ENCODE measurements at places on chromosomes 6 and 20.

- DNase-seq: peak; percentile 44
Observed at GRCh38 chr6:134983823-134984222, 33.9 kb upstream of the ALDH8A1 start.

DNA sequence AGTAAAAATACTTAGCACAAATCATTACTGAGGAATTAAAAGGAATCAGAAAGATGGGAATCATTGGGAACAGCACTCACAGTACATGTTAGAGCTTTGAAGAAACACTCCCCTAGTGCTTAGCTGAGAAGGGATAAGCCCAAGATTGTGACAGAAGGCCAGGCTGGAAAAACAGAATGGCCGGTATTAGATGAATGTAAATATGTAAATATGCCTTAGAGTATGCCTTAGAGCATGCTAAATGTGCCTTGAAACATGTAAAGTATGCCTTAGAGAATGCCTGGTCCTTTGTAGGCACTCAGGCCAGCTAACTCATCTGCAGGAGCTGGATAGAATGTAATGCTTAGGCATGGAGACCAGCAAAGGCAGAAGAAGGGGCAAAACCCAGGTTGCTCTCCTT, 10.6 kb upstream of the TENT5A start:
- DNase-seq: no peak

DNA sequence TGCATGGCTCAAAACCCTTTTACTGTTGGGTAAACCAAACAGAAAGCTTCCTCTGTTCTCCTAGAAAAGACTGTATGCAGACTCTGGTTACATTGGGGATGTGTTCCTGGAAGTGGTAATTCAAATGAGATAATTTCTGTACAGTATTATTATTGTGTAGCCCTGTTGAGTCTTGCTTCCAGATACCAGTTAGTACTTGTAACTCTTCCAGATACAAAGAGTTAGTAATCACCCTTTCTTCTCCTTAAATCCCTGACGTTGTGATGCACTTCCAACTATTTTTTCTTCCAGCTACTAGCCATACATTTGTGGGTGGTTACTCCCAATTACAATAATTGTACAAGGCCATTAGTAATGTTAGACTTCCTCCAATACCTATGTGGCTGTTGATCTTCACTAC, 42.3 kb upstream of the GRIK2 start:
- no peak for DNase-seq

- DNase-seq: no peak
Observed at GRCh38 chr6:168153553-168153952, 74.5 kb upstream of the FRMD1 start.

- DNase-seq: no peak
Observed at GRCh38 chr20:1278993-1279392, 12.9 kb downstream of the SNPH start.

GRCh38 chr6:18138906-18139305, 16.0 kb downstream of the TPMT start:
- no peak for DNase-seq

GRCh38 chr6:163711615-163712565, 297.4 kb downstream of the QKI start:
- no peak for DNase-seq

GRCh38 chr20:48682529-48683363, 145.1 kb downstream of the PREX1 start:
- no peak for DNase-seq

GRCh38 chr6:117684749-117685148, 9.5 kb downstream of the NUS1 start:
- no peak for DNase-seq

DNA sequence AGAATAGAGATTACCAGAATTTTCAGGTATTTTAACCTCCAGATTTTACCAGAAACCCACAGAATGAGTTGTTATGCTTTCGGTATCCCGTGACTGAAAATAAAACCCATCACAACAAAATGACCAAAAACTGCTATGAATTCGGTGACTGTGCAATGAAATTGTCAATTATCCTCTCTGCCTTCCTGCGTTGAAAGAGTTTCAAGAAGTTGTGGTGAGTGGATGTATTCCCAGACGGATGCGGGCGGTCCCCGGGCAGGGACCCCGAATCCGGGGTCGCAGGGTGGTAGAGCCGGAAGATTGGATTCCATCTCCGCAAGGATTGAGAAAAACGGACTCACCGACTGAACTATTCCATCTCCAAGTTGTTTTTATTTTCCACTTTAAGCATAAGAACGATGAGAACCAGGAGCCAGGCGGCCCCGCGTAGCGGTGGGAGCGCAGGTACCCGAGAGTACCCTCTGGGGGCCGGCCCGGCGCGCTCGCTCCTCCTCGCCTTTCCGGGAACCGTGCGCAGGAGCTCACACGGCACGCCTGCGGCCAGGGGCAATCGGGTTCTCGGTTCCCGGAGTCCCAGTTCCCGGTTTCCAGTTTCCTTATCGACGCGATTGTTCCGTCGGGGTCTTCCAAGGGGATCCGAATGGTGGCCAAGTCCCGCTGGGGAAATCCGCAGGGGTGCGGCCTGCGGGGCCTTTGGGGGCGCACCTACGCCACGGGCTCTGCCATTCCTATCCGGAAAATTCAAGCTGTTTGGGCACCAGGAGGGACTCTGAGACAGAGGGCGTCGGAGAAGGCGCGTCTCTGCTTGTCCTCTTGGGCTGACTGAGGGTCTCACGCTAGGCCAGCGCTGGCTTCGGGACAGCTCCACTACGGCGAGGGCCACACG, 104.9 kb upstream of the PRDM1 start:
- peak; percentile 88 for DNase-seq

- no peak for DNase-seq
Observed at GRCh38 chr6:128117916-128118315, 217.1 kb upstream of the THEMIS start.

DNA sequence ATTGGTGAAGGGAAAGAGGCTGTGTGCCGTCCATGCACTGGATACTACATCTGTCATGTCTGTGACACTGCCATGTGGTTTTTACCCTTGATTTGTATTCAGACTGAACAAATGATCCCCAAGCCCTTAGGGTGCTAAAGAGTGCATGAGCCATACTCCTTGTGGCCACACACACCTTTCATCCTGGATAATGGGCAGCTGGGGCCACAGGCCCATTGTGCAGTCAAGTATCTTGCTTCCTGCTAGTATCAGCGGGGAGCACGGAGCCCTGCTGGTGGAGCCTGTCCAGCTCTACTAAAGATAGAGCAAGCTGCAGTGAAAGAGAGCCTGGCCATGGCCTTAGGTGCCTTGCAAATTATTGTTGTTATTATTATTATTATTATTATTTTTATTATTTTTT, 75.1 kb downstream of the SLX4IP start:
- no peak for DNase-seq

DNA sequence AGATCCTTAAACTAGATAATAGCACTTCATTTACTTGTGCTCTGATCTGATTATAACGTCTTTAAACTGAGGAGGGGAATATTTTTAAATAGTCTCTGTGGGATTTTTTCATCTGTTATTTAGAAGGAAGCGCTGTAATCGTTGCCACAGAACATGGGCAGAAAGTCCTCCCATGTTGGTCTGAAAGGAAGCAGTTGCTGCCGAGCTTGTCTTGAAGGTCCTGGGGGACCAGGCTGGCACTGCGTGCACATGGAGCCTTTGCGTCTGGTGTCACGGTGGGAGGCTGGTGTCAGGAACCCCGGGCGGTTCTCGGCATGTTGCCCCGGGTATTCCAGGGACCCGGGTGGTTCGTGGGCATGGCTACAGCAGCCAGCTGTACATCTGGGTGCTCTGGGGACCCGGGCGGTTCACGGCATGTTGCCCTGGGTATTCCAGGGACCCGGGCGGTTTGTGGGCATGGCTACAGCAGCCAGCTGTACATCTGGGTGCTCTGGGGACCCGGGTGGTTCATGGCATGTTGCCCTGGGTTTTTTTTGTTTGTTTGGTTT, 11.5 kb downstream of the TPD52L2 start:
- no peak for DNase-seq

GRCh38 chr6:36650848-36651478, 27.6 kb upstream of the CDKN1A start:
- DNase-seq: no peak

GRCh38 chr6:148513145-148514071, 170.8 kb downstream of the SASH1 start:
- no peak for DNase-seq

GRCh38 chr6:100379386-100379785, 85.3 kb downstream of the SIM1 start:
- no peak for DNase-seq

DNA sequence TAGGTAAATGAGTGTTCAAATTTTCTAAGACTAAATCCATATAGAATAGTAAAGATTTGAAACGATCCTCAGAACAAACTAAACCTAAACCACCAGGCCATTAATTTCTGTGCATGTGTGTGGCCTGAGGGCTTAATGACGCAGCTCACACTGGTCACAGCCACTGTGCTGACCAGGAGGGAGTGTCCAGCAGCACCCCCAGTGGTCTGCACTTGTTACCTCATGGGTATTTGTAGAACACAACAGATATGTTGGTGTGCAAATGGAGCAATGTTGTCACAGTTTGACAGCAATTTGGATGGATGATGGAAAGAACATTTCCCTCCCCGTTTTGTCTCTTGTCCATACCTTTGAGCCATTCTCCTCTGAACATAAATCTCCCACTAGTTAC, 122.4 kb upstream of the EXOC2 start:
- no peak for DNase-seq

GRCh38 chr20:32967961-32968457, 36.2 kb downstream of the SUN5 start:
- no peak for DNase-seq

- DNase-seq: no peak
Observed at GRCh38 chr6:89161326-89162046, 15.6 kb downstream of the PM20D2 start.

DNA sequence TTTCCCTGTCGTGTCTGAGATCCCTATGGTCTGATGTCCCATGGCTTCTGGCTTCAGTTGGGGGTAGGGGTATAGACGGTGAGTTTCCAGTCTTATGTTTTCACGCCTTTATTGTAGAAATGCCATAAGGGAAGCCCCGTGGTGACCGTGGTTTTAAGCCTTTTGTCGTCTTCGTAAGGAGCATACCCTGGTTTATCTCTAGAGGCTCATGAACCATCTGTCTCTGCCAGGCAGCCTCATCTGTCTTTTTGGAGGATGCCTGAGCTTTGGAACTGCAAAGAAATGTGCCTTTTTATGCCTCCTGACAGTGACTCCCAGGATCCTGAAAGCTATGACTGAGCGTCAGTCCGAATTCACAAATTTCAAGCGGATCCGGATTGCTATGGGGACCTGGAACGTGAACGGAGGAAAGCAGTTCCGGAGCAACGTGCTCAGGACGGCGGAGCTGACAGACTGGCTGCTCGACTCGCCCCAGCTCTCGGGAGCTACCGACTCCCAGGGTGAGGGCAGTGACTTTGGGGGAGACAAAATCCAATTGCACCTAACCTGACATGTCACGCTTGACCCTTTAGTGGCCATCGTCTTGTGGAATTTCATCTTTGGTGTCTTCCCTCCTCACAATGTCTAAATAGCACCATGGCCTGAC, 84.6 kb downstream of the SYNJ2 start:
- DNase-seq: no peak

DNA sequence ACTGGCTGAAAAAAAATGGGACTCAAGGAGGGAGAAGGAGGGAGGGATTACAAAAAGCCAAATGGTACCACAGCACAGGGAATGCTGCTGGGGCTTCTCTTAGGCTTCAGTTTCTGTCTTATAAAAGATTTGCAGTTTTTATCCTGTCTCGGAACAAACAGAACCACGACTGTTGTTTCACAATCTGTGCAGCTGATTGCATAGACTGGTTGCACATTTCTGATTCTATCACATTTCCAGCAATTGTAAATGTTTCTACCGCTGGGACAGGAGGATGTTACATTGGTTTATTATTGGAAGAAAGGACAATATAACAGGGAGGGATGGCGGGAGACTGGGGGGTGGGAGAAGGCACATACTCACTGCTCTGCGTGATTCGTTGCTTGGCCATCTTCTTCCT, 73.5 kb upstream of the ARID1B start:
- DNase-seq: no peak

GRCh38 chr6:40762981-40763380, 175.8 kb upstream of the LRFN2 start:
- DNase-seq: no peak

GRCh38 chr6:115667478-115668026, 393.1 kb downstream of the FRK start:
- DNase-seq: no peak

DNA sequence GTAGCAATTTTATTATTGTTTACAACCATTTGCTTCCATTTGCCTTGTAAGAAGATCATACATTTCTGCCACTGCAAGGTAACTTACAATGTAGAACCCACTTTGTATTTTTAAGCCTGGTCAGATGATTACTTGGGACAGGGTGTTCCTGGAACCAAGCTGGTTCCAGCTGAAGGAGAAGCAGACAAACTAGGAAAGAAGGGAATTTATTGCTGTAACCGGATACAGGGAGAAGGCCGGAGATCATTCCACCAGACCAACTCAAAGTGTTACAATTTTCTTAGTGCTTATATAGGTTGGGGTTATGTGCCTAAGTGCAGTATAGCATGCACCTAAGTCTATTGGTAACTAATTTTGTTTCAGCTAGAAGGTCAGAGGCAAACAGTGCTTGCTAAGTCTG, 104.4 kb downstream of the MANEA start:
- DNase-seq: no peak

- no peak for DNase-seq
Observed at GRCh38 chr6:151018911-151019782, 153.6 kb downstream of the MTHFD1L start.

DNA sequence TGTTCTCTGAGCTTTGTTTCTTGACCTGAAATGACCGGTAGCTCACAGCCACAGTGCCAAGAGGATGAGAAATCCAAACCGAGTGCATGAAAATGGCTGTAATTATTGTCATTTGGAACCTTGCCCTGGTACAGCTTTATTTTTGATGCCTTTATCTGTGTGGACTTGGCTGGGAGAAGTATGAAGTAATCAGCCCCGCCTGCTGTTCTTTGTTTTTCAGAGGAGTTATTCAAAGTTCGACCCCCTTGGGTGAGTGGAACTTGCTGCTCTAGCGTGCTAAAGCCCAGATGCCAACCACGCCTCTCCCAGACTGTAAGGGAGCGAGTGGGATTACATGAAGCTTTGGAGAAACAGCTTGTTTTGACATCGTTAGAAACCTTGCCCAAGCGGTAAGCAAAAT, 48.3 kb downstream of the ECT2L start:
- DNase-seq: no peak

- peak; percentile 29 for DNase-seq
Observed at GRCh38 chr6:137233911-137234863, 15.0 kb upstream of the IFNGR1 start.

DNA sequence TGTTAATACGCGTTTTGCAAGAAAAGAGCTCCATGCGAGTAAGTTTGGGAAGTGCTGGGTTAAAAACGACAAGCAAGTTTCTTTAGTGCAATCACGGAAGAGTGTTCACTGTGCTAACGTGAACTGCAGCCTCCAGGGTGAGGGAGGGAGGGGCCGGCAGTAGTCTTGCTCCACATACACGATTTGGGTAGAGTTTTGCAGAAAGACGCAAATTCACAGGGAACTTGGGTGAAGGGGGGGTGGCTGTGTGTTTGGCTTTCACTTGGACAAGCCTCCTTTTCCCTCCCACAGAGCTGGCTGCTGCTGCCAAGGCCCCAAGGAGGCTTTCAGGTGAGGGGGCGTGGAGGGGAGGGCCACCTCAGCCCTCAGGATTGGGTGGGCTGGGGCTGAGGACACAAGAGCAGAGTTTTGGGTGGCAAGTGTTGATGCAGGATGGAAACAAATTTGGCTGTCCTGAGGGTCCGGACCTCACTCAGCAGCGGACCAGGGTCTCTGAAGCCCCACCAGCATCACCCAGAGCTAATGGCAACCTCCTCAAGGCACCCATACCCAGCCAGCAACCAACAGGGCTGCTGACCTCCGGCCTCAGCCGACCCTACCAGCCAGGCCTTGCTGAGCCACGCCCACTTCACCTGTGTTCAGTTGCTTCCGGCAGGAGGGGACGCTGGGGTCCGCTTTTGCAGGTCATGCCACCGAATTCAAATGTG, 204.5 kb downstream of the ERMARD start:
- no peak for DNase-seq

All from activated CD4-positive, alpha-beta T cell treated with anti-CD3 and anti-CD28 coated beads, Interleukin-2, Interleukin-4, amounts not matched to agents 100 ng/mL and 50 ng/mL, durations not matched to agents 16 hours and 8 hours (primary cell).